ENCODE measurements at places on chromosomes 3 and 15.

DNA sequence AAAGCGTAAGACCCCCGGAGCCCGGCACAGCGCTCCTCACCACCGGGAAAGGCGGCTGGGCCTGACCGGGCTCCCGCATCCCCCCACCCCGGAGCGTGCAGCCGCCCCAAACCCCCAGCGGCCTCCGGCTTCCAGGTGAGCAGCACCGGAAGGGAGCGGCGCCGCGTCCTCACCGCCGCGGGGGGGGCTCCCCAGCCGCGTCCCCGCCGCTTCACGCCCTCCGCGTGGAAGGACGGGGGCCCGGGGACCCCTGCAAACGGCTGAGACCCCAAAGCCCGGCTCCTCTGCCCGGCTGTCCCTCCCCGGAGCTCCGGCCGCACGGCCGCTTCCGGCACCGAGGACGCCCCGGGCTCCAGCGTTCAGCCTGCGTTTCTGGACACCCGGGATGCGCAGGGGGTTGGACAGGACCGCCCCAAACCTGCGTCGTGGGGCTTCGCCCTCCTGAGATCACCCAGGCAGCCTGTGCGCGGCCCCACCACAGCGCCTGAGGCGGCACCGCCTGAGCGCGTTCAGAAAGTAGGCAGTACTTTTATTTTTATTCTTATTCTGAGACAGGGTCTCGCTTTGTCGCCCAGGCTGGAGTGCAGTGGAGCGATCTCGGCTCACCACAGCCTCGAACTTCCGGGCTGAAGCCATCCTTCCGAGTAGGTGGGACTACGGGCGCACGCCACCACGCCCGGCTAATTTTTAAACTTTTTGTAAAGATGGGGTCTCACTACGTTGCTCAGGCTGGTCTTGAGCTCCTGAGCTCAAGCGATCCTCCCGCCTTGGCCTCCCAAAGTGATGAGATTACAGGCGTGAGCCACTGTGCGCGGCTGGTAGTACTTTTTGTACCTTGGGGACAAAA is 51.6 kb upstream of the BLM start:
- DNase-seq: peak; percentile 65

DNA sequence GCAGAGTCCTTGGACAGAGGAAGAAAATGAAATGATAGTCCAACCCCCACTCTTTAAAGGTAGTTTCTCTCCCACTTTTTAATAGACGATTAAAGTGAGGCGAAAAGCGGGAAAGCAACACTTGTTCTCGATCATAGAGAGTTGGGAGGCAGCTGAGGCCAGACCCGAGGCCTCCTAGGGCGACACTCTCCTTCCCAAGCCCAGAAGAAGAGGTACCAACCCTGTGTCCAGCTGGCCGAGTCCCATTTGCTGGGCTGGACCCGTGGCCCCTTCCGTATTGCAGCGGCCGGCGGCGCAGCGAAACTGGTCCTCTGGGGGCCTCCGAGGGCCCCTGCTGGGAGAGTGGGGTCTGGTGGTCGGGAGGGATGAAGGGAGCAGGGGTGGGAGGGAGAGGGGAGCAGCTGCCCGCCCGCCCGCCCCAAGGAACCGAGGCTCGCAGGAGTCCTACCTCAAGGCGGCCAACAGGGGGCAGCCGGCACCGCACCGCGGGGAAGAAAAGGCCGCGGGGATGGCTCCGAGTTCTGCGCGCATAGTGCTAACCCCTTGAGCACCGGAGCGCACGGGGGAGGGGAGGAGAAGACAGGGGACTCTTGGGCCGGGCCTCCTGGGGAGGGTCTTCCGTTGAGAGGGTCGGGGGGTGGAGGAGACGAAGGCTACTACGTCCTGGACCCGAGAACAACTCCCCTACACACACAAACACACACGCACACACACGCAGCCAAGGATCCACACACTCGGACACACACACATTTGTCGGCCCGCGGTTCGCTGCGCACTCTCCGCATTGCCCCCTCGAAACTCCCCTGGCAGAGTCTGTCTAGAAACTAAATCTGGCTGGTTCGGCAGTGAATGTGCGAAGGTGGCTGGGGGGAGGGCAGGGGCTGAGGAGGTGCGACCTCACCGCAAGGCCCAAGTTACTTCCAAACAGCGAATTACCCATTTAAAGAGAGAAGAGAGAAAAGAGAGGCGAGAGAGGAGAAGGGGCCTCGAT is 2.0 kb downstream of the WNT5A start:
- DNase-seq: peak; percentile 79

DNA sequence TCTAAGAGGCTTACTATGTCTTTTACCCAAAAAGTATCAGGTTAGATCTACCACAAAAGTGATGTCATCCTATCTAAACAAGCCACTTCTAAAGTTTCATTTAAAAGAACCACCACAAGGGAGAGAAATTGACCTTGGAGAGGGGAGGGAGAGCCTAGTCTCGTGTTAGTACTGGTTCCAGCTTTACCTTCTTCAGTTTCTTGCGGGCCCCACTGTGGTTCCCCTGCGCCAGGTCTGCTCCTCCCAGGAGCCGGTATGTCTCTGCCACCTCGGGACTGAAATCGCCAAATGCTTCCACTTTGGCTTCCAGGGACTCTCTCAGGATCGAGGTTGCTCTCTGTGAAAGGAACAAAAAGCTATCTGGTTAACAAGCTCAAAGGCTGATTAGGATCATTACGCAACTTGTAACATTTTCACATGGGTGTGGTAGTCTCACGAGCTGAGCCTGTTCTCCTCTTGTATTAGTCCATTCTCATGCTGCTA is 51.1 kb downstream of the SYNM start:
- no peak for DNase-seq

DNA sequence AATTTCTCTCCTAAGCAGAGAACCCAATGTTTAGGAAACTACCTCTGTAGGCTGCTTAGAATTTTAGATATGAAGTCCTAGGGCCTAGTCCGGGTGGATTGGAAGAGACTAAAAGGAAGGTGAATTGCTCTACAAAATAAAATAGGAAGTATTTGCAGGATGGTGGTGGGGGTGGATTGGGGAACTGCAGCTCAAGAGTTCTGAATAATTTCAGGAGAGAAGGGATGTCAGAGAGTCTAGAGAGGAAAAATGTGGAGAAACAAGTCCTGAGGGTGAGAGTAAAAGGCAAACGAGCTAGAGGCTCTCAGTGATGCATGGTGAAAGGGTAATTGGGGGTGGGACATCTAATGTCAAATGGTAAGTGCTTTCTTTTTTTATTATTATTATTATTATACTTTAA is 10.2 kb upstream of the CP start:
- no peak for DNase-seq

DNA sequence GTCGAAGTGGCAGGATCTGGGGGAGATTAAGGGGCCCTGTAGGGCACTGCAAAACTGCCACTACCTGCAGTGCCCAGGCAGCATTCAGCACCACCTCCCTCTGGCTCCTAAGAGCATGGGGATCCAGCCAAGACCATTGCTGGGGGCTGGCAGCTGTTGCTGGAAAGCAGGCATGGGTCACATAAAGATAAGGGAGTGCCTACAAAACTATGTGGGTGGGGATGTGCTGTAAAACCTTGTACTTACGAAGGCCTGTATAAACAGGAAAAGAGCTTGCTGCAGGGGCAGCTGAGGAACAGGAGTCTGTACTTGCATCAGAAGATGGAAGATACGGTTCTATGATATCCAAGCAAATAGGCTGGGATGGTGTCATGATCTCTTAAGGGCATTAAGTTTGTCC is 27.1 kb downstream of the IL20RB start:
- DNase-seq: no peak

- DNase-seq: no peak
Observed at GRCh38 chr15:85899927-85900326, 105.2 kb upstream of the KLHL25 start.

- no peak for DNase-seq
Observed at GRCh38 chr15:101540480-101541239, 51.2 kb upstream of the PCSK6 start.

DNA sequence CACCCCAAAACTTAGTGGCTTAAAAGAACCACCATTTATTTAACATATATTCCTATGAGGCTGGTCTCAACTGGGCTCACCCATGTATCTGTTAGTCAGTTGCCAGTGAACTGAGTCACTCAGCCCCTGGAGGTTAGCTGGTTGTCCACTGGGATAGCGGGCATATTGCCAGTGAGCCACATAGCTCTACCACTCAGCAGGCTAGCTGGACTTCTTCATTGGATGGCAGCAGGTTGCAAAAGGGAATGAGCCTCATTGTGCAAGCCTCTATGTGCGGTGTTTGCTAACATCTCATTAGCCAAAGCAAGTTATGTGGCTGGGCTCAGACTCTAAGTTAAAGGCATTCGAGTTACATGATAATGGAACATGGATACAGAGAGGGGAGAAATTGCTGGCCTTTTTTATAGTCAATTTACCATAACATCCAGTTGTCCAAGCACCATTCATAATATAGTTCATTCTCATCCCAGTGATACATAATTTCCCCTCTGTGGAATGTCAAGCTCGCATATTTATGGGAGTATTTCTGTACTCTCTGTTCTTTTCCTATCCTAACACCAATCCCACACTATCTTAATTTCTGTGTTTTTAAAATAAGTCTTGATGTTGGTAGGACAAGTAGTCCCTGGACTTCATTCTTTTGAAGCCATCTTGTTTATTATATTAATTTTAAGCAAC is 8.7 kb downstream of the BTD start:
- DNase-seq: peak; percentile 9

DNA sequence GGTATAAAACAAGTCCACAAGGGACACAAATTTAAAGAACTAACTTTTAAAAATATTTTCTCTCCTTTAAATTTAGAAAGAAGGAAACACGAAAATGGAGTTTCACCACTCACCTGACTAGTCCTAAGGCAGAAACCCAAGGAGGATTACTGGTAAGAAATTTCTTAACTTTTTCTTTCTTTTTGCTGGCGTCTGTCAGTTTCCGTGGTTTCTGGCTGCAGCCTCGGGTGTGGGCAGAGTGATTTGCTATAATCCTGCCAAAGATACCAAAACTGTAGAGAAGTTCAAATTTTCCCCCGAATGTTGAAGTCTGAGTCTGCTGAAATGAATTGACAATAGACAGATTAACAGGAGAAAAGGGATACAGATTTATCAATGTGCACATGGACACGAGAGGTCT is 843.6 kb upstream of the ALCAM start:
- DNase-seq: no peak

GRCh38 chr15:95715906-95716656 is 614.4 kb upstream of the NR2F2 start:
- DNase-seq: no peak

DNA sequence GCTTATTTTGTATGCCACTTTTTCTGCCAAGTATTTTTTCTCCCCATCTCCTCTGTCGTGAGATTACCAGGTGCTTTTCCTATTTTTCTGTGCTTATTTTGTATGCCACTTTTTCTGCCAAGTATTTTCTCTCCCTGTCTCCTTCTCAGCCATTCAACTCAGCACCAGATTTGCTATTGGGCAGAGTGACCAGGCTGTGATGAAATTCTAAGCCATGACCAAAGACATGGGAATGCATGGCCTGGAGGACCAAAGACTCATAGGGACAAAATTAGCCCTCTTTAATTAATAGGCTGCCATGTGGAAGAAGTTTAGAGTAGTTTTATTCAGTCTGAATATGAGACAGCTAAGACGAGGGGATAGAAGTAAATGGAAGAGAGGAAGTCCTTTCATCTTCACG is 257.4 kb downstream of the SQOR start:
- DNase-seq: no peak

DNA sequence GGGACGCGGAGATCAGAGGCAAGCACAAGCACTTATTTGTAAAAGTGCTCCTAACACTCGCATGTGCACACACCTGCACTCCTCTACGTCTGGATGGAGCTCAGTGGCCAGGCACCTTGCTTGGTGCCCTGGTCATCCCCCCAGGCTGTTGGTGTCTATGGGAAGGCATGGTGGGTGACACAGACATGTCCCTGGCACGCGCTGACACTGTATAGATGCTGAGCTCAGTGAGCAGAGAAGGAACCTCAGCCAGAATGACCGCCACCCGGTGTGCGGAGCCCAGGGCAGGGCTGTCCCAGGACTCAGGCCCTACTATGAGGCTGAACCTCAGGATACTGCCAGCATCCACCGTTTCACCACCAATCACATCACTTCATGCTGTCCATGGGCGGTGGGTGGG is 64.5 kb downstream of the NIPA2 start:
- DNase-seq: no peak

- peak; percentile 64 for DNase-seq
Observed at GRCh38 chr3:107421170-107421792, 44.0 kb downstream of the CCDC54 start.

- no peak for DNase-seq
Observed at GRCh38 chr15:52728899-52729298, 49.7 kb upstream of the ATOSA start.

- DNase-seq: no peak
Observed at GRCh38 chr3:169112153-169112892, 551.2 kb downstream of the MECOM start.

DNA sequence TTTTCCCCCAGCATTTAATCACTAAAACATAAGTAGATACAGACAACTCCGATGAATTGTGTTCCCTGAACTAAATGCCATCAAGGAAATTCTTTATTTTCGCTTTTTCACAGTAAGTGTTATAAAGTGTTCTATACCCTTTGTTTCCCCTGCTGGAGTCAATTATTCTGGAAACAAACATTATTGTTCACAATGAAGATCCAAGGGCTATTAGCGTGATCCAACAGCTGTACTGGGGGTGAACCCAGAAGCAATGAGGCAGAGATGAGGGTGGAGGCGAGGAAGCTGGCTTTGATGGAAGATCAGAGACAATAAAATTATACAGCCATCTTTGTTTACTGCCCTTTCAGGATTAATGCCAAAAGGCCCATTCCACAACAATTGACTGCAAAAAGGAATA is 250.3 kb upstream of the IGF1R start:
- no peak for DNase-seq

DNA sequence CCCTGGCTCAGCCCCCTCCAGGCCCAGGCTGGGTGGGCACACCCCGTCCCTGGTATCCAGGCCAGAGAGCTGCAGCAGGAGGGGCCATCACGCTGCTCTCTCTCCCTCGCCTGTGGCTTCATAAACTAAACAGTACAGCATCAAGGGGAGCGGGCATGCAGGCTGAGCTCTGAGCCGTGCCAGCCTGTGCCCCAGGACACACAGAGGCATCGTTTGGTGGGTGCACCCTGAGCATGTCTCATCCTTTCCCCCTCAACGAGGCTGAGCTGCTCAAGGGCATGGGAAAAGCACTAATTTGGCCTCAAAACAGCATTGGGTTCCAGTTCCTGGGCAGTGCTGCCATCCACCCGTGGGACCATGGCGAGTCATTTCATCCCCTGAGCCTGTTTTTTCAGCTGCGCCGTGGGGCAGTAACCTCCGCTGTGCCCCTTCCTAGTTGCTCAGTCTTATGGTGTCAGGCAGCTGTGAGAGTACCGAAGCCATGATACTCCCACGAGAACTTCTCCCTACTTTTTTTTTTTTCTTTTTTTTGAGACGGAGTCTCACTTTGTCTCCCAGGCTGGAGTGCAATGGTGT is 79.6 kb downstream of the CPN2 start:
- no peak for DNase-seq

All from suppressor macrophage treated with lipopolysaccharide for 1 hour (primary cell).